ENCODE measurements at places on chromosomes 5 and 9.

- DNase-seq: no peak
These were observed 1.6 kb downstream of the ZNF782 start for GRCh38 chr9:96852676-96853075.

DNA sequence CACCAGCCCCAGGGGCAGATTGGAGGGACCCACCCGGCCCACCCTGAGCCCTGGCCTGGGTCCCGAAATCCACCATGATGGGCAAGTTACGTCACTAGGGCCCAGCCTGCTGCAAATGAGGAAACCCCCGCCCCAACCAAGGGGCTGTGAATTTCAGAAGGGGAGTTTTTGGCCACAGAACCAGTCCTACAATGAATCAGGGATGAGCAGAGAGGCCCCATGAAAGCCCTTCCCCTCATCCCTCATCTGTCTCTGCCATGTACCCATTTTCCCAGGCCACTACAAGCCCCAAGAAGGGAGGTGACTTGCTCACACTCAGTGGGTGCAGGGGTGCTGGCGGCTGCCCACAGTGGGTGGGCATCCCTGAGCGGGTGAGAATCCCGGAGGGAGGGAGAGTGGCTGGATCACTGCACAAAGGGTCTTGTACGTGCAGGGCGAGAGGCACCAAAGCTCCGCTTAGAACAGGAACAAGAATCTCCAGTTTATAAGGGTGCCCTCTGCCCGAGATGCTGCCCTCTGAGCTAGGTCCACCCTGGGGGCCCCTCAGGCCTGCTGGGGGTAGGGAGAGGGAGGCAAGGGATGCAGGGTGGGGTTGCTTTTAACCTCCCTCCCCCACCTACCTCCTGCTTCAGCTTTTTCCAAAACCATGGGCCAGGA, 10.4 kb upstream of the TCF7 start:
- no peak for DNase-seq

- no peak for DNase-seq
These were observed 23.4 kb upstream of the BARX1 start for GRCh38 chr9:93978551-93978950.

DNA sequence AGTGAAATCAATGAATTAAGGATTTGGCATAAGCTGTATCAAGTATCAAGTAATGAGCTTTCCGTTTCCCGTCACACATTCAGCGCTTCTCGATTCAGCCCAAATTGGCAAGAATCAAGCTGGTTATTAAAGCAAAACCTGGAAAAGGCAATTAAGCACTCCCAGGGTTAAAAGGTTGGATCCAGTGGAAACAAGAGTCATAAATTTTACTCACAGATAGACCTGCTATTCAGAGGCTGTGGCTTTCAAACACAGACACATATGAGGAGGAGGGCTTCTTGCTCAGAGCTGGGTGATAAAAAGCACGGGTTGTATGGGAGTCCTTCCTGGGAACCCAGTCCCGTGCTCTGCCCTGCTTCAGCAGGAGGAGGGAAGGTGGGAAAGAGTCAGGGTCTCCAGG, 112.3 kb upstream of the CXCL14 start:
- DNase-seq: no peak

- no peak for DNase-seq
These were observed 1.6 kb downstream of the CLPTM1L start for GRCh38 chr5:1343315-1343751.

DNA sequence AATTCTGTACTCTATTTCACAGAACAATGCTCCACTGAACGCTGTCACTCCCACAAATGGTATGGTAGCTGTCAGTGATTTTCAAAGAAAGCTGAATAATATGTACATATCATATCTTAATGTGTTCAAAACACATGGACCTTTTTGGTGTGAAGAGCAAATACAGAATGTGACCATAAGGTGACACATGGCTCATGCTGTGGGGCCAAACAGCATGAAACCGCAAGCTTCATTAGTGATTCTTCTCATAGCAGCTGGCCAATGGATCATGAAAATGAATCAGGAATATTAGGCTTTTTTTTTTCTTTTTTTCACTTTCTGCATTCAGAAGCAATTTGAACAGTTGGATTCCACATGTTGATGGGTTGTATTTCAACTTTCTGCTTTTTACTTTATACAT, 54.9 kb upstream of the CDH9 start:
- DNase-seq: no peak

DNA sequence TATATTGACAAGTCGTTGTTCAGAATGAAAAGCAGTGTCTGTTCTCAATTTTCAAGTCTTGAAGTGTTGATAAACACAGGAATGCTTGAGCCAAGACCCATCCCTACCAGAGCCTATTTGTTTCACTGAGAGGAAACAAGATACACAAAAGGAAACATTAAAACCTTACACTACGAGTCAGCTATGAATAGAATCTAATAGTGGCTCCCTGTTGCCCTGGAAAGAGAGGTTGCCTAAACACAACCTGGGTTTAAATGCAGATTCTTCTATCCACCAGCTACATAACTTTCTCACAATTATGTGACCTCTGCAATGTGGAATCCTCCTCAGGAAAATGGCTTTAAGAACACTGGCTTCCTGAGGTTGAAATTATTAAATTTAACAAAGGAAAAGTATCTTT, 29.1 kb upstream of the BNC2 start:
- no peak for DNase-seq

DNA sequence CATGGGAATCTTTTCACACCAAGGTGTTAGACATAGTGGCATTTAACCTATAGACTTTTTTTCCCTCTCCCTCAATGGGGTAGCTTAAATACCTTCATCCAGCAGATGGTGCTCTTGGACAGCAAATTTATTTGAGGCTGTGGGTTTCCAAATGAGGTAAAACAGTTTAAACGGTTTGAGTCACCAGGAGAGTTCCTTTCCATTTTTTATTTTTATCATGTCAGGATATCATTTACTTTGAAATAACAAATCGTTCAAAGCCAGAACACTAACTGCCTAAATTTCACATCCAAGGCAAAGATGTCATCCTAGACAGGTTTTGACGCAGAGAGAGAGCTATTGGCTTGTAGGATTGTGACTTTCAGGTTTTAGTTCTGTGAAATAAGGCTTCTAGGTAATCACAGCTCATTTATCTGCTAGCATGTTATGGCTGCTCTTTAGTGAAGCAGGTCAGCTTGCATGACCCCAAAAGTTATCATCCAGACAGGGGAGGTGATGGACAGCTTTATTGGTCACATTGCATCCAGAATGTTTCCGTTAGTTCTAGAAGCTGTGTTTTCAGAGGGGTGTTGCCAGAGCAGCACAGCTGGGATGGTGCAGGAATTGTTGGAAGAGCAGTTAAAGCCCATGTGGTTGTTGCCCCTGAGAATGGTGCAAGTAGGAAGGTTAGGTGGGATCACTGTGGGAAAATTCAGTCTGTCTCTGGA, 69.8 kb downstream of the KDM4C start:
- peak; percentile 27 for DNase-seq

DNA sequence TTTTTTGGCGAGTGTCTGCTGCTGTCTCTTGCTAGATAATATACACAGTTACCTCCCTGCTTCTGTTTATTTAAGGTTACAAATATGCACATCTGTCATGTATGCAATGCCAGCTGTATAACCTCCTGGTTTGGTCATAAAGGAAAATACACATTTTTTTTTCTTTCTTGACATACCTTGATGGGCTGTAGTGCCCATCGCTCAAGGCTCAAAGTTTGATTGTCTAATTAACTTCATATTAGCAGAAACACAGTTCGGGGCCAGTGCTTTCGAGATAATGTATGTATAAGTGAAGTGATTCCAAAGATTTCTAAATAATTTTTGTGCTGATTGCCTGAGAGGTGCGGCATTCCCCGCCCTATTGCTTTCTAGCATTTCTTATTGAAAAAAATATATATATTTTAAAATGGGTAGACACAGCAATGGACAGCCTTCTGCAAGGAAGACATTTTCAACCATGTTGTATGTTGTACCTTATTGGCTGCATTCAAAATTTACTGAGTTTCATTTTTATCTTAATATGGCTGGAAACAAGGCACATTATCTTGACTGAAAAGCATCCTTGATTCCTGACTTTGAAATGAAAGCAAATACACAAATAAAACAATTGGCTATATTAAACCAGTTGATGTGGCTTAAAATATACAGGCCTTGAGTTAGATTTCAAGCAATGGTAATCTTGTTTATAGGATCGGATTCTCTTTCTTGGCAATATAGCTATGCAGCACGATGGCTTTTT, 206.2 kb downstream of the MEF2C start:
- DNase-seq: no peak

DNA sequence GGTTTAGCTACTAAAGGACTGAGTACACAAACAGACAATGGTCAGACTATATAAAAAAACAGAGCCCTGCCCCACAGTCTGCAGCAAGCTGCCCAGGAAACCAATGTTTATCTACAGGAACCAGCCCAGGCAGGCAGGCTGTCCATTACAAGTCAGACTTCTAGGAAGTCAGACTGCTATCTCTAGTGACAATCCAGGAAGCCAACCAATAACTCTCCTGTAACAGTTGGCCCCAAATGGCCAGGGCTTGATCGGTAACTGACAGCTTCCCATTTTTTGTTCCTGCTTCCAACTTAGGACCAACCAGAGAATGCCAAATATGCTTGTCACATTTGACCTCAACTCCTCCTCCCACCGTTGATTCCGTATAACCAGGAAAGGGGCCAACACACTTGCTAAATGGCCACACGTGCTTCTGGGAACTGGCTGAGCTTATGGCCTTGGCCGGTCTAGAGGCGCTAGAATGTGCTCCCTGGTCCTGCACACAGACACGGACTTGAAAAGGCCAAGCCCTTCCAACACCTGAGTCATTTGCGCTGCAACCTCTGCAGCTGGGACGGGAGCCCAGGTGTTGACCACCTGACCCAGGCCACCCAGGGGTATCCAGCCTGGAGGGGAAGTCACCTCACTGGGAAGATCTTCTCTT, 79.6 kb upstream of the CDK20 start:
- no peak for DNase-seq

DNA sequence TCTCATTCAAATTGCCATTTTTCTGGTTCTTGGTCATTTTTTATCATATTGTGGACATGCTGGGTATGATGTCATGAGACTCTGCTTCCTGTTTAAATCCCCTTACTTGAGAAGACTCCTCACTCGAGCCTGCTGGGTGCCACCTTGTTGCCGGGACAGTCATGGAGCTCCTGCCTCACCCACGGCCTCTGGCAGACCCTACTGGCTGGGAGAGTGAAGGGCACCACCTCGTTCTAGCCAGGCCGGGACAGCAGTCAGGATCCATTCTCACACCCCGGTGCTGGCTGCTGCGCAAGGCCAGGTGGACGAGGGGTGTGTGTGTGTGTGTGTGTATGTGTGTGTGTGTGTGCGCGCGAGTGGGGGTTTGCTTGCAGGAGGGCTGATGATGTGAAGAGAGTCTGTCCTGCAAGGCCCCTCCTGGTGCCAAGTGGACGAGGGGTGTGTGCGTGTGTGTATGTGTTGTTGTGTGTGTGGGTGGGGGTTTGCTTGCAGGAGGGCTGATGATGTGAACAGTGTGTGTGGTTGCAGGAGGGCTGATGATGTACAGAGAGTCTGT, 4.4 kb downstream of the CEP72 start:
- no peak for DNase-seq

GRCh38 chr9:129333617-129334104, 155.6 kb upstream of the IER5L start:
- DNase-seq: no peak

DNA sequence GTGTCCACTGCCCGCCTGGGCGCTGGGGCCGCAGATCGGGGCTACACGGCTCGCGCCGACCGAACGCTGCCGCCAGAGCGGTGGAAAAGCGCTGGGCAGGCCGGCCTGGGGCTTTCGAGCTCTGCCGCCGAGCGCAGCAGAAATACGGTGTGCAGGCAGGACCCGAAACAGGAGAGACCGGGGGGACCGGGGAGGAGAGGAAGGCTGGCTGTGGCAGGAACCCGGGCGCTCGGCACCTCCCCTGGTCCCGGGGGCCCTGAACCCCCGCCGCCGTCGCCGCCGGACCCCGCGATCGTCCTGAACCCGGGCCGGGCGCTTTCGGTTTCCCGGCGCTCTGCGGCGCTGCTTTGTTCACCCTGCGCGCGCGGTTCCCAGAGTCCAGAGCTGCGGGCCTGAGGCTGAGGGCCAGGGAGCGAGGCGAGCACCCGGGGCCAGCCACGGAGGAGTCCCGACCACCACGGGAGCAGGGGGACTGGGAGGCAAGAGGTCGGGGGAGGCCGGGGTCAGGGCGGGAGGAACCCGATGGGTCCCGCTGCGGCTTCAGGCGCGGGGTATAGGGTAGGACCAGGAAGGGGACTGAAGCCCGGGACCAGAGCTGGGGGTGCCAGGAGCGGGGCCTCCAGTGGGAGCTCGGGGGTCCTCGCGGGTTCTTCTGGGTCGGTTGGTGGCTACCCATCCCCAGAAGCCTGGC, 12.0 kb downstream of the IRX2 start:
- DNase-seq: no peak

DNA sequence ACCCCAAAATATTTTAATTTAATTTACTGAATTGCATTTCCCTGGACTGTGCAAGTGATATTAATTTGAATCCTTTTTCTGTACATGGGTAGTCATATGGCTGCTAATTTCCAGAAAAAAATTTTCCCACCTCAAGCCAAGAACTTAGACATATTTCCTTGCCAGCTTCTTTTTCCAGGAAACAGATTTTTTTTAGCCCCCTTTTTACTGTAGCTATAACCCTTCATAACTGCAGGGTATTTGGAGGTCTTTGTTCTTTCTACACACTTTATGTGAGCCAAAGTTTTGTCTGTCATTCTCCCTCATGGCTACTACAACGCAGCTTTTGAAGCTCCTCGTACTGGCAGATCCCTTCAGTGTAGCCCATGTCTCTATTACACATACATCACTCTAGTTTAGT, 261.2 kb upstream of the PIK3R1 start:
- no peak for DNase-seq

GRCh38 chr5:90201923-90202322, 207.6 kb downstream of the CETN3 start:
- DNase-seq: no peak

DNA sequence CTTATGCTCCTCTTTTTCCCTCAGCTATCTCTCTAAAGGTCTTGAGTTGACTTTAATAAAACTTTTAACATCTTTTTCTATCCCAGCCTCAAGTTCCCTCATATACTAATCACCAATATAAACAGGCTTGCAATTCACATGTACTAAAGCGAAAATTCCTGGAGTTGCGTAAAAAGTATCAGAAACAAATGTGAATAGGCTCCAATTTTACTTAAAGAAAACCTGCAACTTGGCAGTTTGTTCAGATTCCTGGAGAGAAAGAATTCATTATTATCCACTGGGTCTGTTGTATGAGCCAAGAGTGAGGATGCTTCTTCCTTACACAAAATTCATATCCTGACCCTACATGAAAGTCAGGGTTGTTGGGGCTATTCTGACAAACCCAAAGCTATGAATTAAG, 384.2 kb downstream of the DTWD2 start:
- DNase-seq: no peak

GRCh38 chr5:140351609-140352334, 5.4 kb upstream of the HBEGF start:
- peak; percentile 67 for DNase-seq

DNA sequence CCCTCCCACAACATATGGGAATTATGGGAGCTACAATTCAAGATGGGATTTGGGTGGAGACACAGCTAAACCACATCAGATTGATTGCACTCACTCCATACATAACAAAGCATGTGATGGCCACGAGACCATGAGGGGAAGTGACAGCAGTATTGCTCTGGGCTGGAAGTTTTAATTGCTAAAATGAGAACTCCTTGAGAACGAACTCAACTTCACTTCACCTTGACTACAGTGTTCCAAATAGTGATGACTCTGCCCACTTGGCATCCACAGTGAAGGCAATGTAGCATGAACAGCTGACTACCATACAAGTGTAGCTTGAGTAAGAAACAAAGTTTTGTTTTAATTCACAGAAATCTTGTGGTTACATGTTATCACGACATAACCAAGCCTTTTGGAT, 739 bp upstream of the SPINK7 start:
- no peak for DNase-seq

All from activated T-helper 1 cell treated with anti-CD3 and anti-CD28 coated beads, Interleukin-12 subunit alpha, Interleukin-12 subunit beta, Interleukin-2, Interleukin-4 antibody, amounts not matched to agents 30 ng/mL and 10 ng/mL and 1 ng/mL, durations not matched to agents 14 hours and 24 hours and 36 hours (primary cell).